ENCODE measurements at places on chromosomes 3 and 15. TPM values are rescaled to one million over a fixed set of nuclear protein-coding genes. Genes with fewer than 3 reads are reported as not detected.

GRCh38 chr15:80010131-80010673 is 39.2 kb upstream of the BCL2A1 start:
- no peak for DNase-seq

- DNase-seq = no peak
These were observed 73.0 kb upstream of the ADPGK start for GRCh38 chr15:72856549-72857040.

DNA sequence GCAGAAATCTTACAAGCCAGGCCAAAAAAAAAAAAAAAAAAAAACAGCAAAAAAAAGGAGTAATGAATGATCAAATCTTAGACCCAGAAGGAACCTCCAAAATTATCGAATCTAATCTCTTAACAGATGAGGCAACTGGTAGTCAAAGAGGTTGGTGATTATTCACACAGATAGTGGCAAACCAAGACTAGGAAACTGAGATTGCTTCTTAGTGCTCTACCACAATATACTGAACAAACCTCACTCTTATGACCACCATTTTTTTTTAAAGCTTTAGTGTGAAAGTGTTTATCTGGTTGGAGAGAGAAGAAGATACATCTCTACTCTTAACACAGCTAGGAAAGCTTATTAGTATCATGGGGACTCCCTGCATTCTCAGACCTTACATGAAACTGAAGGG is 17.3 kb downstream of the ATOSA start:
- DNase-seq = no peak

DNA sequence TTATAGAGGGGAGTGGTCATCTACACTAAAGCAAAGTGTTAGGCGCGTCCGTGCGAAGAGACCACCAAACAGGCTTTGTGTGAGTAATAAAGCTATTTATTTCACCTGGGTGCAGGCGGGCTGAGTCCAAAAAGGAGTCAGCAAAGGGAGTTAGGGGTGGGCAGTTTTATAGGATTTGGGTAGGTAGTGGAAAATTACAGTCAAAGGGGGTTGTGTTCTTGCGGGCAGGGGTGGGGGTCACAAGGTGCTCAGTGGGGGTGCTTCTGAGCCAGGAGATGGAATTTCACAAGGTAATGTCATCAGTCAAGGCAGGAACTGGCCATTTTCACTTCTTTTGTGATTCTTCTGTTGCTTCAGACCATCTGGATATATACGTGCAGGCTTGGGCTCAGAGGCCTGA is 47.1 kb downstream of the OIP5 start:
- DNase-seq = peak; percentile 10

DNA sequence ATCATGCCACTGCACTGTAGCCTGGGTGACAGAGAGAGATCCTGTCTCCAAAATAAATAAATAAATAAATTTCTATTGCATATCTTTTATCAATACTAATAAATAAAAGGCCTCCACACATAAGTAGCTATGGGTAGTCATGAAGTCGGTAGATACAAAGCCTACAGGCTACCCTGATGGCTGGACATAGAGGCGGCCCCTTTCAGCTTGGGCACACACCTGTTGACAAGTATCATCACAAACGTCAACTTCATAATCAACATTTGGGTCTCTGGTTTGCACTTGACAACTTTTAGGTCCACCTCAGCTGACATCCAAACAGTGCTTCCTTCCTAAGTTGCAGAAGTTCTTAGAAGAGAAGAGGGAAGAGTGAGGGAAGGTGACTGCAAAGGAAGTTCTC is 53.4 kb downstream of the ITGA11 start:
- DNase-seq = no peak

- DNase-seq = no peak
These were observed 22.4 kb downstream of the KCNMB2 start for GRCh38 chr3:178558637-178559036.

- no peak for DNase-seq
These were observed 16.2 kb downstream of the C3orf62 start for GRCh38 chr3:49260806-49261324.

DNA sequence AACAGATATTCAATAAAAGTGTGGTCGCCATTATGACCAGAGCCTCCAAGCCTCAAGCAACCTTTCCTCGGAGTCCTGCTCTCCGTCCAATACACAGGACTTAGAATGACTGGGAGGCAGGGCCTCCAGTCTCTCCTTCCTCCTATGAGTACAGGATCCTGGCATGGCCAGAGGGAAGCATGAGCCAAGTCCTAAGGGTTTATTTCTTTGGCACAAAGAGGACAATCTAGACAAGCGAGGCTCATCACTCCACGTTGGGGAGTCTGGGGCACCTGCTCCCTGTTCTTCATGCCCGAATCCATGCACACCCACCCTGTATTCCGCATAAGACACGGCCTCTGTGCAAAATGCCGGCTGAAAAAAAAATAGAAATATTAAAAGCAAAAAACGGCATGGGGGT is 6.8 kb downstream of the PRRT3 start:
- DNase-seq = no peak

GRCh38 chr3:10352146-10352911 is 31.4 kb upstream of the SEC13 start:
- no peak for DNase-seq

- no peak for DNase-seq
These were observed 19.5 kb downstream of the SIAH2 start for GRCh38 chr3:150743508-150743907.

- no peak for DNase-seq
These were observed 9.4 kb upstream of the P2RY12 start for GRCh38 chr3:151393941-151394340.

GRCh38 chr3:73384091-73384906 is 240.4 kb downstream of the PDZRN3 start:
- DNase-seq = no peak

DNA sequence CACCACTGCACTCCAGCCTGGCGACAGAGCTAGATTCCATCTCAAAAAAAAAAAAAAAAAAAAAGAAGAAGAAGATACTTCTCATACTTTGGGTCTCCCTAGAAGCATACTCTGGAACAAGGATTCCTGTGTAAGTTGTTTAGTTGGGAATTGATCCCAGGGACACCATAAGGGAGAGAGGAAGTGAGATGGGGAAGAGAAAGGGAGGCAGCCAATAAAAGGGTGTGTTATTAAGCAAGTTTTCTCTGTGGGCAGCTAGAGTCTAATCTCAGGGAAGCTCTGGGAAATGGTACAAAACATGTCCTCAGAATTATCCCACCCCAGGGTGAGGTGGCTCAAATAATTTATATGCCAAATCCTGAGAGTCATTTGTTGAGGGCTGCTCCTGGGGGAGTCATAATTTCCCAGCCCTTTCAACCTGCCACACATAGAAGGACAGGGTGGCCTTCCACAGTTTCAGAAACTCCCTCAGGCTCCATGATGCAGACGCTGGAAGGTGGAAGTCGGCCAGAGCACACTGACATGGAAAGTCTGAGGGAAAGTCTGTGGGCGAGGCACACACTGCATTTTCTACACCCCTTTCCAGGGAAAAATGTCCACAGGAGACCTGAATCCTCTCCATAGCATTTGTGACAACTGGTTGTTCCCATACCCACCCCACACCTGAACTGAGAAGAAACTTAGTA is 86.4 kb upstream of the SLC4A7 start:
- DNase-seq = no peak

DNA sequence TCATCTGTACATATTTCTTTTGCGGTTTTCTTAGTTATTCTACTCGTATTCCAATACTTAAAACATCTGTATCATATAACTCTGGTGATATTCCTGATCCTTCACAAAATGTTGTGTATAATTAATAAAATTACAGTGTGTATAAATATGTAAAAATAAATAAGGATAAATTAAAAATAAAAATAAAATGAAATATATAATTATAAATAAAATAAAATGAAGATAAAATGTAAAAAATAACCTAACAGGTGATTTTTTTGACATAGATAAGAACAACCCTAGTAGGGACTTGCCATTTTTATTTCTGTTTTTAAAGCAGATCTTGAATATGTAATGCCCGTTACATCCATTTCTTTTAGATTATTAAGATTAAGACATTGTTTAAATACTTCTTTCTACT is 25.6 kb downstream of the IL1RAP start:
- no peak for DNase-seq

- no peak for DNase-seq
These were observed 119.0 kb downstream of the GOLIM4 start for GRCh38 chr3:167976516-167977361.

GRCh38 chr3:146899171-146899570 is 294.0 kb upstream of the PLSCR5 start:
- DNase-seq = no peak

- no peak for DNase-seq
These were observed 57.2 kb downstream of the MB21D2 start for GRCh38 chr3:192860454-192860853.

DNA sequence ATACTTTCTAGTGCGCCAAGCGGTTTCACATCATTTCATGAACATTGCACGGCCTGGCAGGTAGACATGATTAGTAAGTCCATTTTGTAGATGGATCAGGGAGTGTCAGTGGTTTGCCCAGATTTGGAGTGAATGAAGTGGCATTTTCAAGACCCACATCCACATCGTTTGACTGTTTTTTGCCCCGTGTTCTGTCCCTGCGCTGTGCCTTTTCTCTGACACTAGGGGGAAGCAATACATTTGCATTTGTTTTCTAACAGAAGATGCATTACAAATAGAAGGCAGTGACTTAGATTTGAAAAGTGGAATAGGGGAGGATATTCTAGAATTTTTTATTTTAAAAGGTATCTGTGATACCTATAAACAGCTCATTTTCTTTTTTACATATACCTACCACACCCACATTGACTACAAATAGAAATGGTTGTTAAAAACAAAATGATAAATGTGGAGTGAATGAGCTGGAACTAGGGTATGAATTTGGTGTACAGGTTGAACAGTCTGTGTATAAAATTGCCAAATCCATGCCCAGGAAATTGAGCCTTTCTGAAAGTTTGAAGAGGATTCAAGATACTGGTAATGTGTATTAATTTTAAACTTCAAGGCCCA is 98.0 kb downstream of the USP13 start:
- no peak for DNase-seq

- DNase-seq = no peak
These were observed 70.3 kb downstream of the SLMAP start for GRCh38 chr3:57826245-57826951.

GRCh38 chr3:194632226-194632808 is 902 bp downstream of the TMEM44 start:
- DNase-seq = no peak

- DNase-seq = no peak
These were observed 2.9 kb upstream of the OCA2 start for GRCh38 chr15:28101983-28102441.

DNA sequence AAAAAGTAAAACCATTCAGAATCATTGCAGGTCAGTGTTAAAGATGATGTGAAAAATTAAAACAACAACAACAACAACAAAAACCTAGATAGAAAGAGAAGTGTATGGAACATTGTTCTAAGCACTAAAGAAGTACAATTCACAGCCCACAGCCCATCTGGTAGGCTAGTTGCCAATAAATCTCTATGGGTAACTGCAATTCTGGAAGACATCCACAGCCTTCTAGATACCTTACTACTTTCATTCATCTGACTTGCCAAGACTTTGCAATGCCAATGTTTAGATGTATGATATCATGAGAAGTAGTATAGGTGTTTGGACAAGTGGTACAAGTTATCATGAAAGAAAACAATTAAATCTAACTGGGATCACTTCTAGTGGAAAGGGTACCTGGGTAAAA is 198.6 kb downstream of the VGLL3 start:
- no peak for DNase-seq

GRCh38 chr15:47397655-47398054 is 319.6 kb upstream of the SEMA6D start:
- DNase-seq = no peak

Gene CMTM6
- total RNA-seq = 40.7 TPM

Gene SPATA12
- 0.14 TPM for total RNA-seq

Gene SUCNR1
- 0.35 TPM for total RNA-seq

Gene ST3GAL6
- 1.4 TPM for total RNA-seq

Gene CCR5
- 2.4 TPM for total RNA-seq

Gene BCL2A1
- total RNA-seq = 1.0 TPM

Gene FBN1
- total RNA-seq = 35.9 TPM

Gene C15orf62
- total RNA-seq = 0.35 TPM

Measured in mucosa of descending colon (tissue), 3 donors.